ENCODE measurements at places on chromosomes 4 and X.

GRCh38 chrX:153626863-153627674 lies 19.9 kb upstream of the DUSP9 start:
- DNase-seq, result no peak

DNA sequence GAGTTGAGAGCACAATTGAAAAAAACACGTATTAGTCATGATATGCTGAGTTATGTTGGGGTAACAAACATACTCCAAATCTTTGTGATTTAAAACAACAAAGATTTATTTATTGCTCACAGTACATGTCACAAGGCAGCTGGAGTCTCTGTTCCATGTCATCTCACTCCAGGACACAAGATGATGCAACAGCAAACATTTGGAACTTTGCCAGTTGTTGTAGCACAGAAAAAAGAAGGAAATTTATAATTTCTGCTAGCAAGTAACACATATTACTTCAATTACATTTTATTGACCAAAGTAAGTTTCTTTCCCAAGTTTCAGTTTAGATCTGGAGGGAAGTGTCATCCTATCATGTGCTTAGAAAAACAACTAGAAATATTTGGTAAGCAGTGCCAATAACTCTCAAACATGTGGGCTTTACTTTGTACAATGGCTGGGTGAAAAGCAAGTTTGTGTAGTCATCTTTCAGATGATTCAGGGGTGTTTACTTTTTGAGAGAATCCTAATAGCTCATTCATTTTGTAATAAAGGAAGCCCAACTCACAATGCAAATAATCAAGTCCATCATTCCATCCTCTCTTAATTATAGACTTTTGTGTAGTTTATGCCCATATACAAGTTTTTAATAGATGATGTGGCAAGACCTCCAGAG lies 452.3 kb downstream of the ZIC3 start:
- DNase-seq, result no peak

DNA sequence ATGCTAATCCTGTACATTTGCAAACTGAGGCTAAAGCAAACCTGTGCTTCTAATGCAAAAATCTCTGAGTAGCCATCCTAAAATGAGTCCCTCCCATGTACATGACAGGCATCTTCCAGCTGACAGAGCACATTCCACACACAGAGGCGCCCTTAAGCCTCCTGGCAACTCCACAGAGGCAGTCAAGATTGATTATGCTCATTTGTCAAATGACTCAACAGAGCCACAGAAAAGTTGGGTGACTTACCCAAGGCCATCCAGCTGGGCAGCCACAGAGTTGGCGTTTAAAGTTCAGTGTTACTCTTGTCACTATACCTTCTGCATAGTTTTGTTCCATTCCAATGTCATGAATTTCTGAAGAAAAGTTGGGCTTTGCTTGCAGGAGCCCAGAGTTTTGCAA lies 394.6 kb upstream of the FGF13 start:
- no peak for DNase-seq

DNA sequence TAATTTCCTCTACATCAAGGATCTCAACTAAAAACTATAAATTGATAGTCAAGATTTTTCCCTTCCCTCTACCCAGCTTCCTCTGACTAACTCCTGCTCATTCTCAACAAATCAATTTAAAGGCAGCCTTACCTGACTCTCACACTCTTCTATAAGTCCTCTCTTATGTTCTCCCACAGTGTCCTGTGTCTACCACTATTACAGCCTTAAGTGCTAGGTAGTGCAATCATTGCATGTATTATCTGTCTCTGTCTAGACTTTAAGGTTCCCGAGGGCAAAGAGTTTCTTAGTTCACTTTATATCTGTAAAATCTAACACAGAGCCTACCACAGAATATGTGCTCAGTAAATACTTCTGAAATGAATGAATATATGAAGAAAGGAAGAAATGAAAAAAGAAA lies 123.7 kb downstream of the BTC start:
- DNase-seq, result no peak

DNA sequence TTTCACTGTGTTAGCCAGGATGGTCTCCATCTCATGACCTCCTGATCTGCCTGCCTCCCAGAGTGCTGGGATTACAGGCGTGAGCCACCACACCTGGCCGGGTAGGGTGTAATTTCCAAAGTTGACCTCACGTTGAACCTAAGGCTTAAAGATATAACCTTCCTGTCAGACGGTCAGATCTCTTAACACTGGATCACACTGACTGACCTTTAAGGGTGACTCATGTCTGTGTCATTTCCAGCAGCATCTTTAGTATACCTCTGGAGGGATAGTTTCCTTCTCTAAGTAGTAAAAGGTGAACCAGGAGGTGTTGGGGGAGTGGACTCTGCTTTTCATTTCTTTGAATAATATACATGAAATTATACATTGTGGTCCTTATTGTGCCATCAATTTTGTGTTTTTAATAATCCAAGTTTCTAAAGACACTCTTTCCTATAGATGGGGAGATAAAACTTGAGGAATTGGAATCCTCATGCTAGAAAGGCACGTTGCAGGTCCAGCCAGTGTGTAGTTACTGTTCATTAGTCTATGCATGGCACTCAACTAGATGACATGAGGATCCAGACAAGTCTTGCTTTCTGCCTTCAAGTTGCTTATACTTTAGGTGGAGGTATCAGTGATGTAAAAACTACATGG lies 45.7 kb downstream of the ARHGAP10 start:
- DNase-seq, result no peak

GRCh38 chr4:4524364-4524763 lies 17.5 kb downstream of the STX18 start:
- DNase-seq, result peak; percentile 65

All from CD4-positive, alpha-beta T cell treated with Interleukin-21 for 1 hour (primary cell).